ENCODE measurements at places on chromosomes 11 and 22.
A peak's percentile ranks its signal among the peaks of the same experiment; 100 is the strongest.

DNA sequence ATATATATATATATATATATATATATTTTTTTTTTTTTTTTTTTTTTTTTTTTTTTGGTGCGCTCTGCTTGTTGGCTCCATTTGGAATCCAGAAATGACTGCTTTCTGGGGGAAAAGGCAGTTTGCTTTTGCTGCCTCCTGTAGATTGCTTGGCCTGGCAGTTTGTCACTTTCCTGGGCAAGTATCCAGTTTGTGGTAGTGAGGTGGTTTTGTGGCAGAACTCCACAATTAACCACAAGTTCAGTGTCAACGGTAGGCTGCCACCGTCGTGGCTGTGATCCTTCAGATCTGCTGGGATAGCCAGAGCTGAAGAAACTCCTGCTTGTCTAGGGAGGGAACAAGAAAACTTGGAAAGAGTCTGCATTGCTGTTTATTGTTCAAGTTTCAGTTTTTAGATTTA lies 5.0 kb upstream of the PDE3B start:
- no peak for ATAC-seq

- ATAC-seq = no peak
Measured at GRCh38 chr11:116725434-116726221, 47.2 kb downstream of the BUD13 start.

DNA sequence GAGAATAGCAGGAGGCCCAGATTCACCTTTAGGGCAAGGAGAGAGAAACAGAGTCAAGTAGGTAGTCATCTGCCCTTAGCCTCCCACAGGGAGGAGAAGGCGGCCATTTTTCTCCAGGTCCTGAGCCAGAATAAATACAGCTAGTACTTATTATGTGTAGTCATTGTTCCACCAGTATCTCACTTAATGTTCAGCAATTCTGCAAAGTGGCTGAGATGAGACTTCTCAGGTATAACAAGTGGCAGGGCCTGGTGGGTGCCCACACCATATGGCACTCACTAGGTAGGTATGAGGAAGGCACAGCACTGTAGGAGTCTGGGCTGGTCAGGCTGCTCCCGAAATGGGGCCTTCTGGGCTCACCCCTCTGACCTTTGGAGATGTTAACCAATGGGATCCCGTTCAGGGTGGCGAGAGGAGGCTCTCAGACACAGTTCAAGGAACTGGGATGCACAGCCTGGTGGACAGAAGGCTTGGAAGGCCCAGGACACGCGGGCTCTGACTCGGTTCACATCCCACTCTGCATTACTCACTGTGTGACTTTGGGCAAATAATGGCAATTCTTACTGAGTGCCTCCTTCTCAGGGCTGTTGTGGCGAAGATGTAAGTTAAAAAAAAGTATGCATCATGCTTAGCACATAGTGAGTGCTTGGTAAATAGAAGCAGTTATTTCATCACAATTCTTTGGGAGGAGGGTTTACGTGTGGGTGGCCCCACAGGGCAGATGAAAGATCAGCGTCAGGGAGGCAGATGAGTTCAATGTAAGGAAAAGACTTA lies 25.1 kb downstream of the RTN4RL2 start:
- ATAC-seq = no peak

GRCh38 chr22:27809700-27810608 lies 8.4 kb upstream of the MN1 start:
- ATAC-seq = no peak

GRCh38 chr22:46514592-46515207 lies 22.7 kb downstream of the CELSR1 start:
- ATAC-seq = peak; percentile 86

DNA sequence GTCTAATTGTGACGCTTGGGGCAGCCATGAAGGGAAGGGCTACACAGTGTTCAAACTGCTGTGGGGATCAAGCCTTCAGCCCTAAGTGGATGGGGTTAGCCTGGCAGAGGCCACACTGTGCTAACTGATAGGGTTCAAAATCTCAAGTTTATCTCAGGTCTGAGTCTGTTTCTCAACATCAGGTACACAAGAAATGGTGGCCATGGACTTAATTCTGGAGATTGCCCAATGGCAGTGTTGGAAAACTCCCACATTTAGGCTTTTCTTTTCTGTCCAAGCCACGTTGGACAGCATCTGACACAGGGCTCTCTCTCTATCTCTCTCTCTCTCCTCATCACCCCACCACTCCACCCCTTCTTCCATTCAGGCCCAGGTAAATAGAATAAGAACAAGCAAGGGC lies 10.9 kb upstream of the DGAT2 start:
- no peak for ATAC-seq

DNA sequence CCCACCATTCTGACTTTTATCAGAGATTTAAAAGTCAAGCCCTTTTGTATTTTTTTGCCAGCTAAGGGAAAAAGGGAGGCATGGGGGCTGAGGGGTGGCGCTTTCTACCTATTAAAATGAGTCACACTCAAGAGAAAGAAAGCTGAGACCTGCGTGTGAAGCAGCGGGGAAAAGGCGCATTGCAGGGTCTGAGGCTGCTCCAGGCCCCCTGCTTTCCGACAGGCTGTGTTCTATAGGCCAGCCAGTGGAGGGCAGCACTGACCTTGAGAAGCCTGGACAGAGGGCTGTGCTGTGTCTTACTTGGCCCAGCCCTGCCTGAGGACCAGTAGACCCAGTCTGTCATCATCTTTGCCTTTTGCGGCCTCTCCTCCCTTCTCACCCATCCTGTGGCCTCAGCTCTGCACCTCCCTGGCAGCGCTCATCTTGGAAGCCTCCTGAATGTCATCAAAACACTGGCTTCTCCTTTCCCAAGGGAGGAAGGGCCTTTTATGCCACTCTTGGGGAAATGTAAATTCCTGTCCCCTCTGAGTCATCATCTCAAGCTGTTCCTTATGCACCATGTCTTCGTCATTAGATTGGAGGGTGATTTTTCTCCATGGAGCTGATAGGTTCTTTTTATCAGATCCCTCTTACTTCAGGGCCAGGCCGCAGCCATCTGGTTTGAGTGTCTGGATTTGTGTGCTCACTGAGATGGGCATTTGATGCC lies 12.6 kb upstream of the MAPK8IP1 start:
- ATAC-seq = peak; percentile 99

DNA sequence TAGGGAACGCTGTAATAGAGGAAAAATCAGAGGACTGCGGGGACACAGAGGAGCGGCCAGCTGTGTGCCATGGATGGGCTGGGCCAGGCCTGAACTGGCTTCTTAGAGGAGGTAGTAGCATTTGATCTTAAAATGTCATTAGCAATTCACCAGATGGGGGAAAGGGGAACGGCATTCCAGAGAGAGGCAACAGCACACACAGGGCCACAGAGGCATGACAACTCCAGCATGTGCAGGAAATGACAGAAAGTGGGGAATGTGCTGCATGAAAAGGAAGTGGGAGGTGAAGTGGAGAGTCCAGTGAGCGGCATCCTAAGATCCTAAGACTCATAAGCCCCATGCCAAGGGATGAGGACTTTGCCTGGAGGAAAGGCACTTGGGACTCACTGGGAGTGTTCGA lies 69.0 kb downstream of the UBASH3B start:
- no peak for ATAC-seq

DNA sequence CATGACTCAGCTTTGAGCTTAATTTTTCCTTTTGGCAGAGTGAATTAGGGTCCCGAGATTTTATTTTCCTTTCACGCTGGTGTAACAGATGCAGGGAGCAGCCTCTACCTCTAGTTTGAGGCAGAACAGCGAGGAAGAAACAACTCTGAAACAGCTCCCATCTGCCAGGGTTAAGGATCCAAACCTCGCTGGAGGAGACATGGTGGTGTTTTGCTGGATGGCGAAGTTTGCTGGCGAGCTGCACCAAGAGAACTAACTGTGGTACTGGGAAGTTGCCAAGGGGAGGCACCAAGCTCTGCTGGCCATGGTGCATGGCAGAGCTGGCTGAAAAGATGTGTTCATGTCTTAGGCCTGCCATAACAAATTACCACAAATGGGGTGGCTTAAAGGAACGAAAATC lies 7.6 kb upstream of the ALKBH3 start:
- no peak for ATAC-seq

DNA sequence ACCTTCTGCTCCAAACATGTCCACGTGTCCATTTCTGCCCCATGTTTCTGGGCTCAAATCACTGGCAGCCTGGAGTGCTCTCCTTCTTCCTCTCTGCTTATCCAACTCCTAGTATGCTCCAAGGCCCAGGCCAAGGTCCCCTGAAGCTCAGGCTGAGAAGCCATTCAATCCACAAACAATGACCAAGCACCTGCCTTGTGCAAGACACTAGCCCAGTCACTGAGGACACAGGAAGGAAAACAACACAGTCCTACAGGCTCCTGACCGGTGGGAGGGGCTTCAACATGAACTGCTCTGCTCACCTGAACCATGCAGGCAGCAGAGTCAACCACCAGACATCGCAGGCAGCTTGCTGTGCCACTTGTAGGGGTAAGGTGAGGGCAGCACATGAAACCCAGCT lies 93.6 kb downstream of the RPL27A start:
- ATAC-seq = no peak

DNA sequence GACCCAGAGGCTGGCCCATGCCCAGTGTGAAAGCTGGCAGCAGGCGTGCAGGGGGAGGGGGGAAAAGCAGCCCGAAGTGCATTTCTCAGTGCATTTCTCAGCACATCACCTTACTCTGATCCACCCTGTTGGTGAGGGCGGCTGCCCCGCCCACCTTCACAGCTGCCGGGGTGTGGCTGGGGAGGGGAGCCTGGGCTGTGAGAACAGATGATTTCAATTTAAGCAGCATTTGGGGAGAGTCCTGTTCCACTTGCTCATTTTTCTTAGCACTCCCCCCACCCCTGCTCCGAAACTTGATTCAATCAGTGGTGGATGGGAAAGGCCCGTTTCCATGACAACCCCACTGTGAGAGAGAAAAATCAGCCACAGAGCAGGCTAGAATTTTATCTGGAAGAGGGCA lies 84.8 kb downstream of the SNX19 start:
- ATAC-seq = 0 out of 3 replicates have a peak, but pooled peaks have one; percentile 8

DNA sequence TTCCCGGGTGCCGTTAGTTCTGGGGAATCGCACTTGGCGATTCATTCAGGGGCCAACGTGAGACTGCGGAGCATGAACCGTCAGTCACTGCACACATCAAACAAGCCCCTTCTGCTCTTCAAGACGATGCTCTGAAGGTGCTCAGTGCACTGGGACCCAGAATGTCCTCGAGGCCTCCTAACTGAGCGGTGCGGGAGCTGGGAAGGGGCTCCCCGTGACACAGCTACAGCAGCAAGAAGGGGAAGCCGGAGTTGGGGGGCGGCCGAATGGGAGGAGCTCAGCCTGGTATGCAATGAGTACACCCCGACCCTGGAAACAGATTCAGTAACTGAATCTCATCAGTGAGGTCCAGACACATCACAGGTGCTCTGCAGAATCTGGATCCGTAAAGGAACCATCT lies 150.8 kb downstream of the SHANK2 start:
- ATAC-seq = no peak

GRCh38 chr11:7473717-7474116 lies 11.6 kb upstream of the OLFML1 start:
- ATAC-seq = no peak

DNA sequence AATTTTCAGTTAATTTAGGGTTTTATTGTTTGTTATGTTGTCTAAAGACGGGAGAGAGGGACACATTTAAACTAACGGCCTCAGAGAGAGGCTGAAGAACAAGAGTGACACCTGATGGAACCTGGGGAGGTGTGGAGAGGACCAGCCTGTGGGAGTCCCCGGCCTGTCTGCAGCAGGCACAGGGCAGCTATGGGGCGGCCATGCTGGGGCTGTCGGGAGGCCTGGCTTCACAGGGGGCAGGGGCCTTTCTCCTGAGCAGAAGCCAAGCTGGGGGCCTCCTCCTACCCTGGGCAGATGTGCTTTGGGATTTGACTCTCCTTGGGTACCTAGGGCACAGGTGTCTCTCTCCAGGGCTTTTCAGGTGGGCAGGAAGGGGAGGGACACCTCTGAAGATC lies 21.9 kb downstream of the RELT start:
- ATAC-seq = no peak

Measured in SK-N-SH treated with all-trans-retinoic acid at 6 μM for 48 hours (cell line).